M059J (cell line): ENCODE measurements at places on chromosomes 12 and 14.

- peak; percentile 58 for DNase-seq
These were observed 53.8 kb downstream of the SPTLC2 start for GRCh38 chr14:77562681-77563080.

DNA sequence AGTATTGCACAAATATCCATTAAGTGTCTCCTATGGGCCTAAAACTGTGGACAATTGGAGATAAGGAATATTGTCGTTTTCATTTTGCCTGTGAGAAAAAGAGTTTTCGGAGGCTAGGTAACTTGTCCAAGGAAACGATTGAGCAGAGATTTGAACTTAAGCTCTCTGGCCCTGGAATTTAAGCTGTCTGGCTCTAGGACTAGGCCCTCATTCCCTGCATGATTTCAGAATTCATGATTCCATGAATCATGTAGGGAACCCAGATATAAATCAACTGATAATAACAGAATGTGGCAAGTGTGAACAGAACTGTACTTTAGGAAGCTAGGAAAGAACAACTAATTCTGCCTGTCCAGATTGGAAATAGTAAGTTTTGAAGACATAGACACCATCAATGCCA, 940.9 kb downstream of the DIO2 start:
- DNase-seq: no peak

- no peak for DNase-seq
These were observed 23.7 kb upstream of the HDAC7 start for GRCh38 chr12:47843226-47843980.

DNA sequence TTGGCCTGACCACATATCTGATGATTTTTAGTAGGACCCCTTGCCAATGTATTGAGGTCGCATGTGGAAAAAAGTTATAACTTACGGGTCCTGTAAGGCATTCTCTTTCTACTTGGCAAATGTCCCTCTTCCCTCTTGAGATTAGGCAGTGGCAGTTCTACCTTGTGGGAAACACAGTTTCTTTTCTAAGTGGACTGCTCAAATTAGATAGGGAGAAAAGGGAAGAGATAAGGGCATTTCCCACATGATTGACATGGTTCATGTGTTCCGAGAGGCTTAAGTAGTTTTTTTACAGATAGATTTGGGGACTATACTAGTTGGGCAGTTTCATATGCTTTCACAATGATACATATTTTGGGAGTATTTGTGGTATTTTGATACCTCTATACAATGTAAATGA, 154.7 kb downstream of the FBXL14 start:
- DNase-seq: no peak

GRCh38 chr12:124675881-124676713, 108.7 kb upstream of the NCOR2 start:
- peak; percentile 72 for DNase-seq

- DNase-seq: no peak
These were observed 85.2 kb downstream of the TMTC3 start for GRCh38 chr12:88227263-88227662.
